ENCODE measurements at places on chromosomes 3 and 15.

GRCh38 chr15:47331829-47332393 lies 385.4 kb upstream of the SEMA6D start:
- DNase-seq: no peak

- no peak for DNase-seq
Observed at GRCh38 chr3:9754678-9755077, 4.9 kb downstream of the OGG1 start.

GRCh38 chr3:126704494-126705214 lies 614 bp downstream of the CHCHD6 start:
- DNase-seq: no peak

DNA sequence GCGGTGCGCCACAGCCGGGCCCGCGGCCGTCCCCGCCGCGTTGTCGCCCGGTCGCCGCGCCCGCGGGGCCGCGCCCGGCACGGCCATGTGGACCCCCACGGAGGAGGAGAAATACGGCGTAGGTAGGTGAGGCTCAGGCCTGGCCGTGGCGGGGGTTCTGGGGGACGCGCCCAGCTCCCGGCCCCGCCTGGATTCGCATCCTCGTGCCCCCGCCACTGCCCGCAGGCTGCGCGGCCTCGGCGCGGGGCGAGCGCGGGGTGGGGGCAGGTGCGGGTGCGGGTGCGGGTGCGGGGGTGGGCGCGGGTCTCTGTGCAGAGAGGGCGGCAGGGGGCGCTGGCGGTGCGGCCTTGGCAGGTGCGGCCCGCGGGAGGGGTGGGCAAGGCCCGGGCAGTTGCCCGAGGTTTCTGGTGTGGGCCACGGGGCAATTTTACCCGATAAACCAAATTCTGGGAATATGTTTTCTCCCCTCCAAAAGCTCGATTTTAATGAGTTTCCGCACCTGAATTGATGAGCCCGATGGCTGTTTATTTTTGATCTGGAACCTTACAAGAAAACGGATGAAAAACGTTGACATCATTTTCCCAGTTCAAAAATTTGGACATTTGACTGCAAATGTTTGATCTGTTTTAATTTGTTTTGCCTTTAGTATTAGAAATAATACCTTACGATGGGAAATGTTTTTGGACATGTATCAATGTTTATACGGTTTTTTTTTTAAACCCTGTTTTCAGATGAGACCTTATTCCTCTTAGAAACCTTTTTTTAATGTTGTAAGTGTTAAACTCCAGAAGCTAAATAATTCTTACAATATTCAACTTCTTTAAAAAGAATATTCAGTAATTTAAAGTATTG lies 678 bp downstream of the DOCK3 start:
- no peak for DNase-seq

- no peak for DNase-seq
Observed at GRCh38 chr3:56003129-56003528, 465.1 kb downstream of the ERC2 start.

- DNase-seq: no peak
Observed at GRCh38 chr3:137332297-137332696, 374.5 kb downstream of the IL20RB start.

DNA sequence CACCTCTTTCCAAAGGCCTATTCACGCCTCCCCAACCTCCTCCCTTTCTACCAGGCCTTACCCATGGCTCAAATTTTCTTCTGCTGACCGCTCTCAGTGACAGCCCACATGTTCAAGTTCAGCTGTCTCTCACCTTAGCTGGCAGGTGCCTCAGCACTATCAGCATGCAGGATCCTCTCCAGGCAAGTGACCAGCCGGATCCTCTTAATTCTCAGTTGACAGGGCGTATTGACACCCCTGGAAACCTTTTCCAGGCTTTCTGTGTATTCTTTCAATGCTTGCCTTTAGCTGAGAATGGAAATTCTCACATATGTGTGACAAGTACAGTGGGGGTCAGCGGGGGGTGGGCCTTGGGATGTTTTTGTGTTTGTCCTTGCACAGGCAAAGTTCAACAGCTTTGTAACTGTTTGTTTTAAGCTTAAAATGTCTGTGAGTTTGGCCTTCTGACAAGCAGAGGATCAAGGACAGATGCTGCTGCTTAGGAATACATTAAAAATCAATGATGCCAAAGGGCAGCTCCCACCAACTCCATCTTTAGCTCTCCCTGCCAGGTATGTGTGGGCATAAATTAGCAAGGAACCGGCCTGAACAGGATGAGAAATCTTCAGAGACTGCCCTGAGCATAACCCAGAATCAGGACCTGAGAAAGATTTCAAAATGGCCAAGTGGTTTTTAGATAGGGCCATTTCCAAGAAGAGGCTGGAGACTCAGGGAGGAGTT lies 17.4 kb upstream of the BDH1 start:
- DNase-seq: no peak

DNA sequence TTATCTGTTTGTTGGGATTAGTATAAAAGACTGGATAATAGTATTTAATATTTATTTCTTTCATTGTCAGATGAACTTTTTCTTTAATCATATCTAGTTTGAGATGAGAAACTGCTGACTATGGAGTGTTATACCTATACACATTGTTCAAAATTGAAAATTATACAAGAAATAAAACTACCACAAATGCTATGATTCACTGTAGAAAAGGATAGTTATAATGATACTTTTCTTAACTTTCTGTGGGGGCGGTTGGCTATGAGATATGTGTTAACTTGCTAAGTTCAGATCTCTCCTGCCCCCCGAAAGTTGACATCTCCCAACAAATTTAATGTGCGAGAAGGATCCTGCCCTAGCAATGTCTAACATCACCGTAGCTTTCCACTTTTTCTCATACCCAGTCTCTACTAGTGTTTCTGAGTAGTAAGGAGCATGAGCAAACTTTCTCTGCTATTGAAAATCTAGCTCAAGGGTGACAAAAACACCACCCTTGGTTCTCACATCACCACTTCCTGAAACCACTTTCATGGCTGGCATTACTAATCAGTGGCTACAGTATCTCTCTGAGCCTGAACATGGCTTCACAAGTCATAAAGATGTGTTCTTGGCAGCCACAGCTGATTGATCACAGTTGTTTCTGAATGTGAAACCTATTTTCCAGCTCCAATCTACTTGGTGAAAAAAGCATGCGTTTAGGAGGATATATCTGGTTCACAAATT lies 15.8 kb upstream of the SAMMSON start:
- no peak for DNase-seq

DNA sequence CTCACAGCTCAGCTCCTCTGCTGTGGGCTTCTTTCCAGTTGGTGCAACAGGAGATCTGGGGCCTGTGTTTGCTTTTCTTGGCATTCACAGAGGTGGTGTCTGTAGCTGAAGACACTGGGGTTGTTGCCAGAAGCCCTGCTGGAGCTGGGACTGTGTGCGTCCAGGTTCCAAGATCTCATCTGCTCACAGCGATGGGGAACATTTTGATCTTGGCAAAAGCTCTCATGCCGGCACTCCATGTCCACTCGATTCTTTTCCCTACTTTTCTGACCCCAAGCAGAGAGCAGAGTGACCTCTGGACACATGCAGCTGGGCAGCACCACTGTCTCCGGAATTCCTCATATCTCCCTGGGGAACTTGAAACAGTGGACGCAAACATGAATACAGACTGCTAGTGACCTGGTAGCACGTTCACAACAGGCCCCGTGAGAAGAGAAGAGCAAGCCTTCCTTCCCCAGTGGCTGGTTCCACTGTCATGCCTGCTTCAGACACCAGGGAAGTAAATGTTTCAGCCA lies 36.1 kb upstream of the MECOM start:
- peak; percentile 24 for DNase-seq

DNA sequence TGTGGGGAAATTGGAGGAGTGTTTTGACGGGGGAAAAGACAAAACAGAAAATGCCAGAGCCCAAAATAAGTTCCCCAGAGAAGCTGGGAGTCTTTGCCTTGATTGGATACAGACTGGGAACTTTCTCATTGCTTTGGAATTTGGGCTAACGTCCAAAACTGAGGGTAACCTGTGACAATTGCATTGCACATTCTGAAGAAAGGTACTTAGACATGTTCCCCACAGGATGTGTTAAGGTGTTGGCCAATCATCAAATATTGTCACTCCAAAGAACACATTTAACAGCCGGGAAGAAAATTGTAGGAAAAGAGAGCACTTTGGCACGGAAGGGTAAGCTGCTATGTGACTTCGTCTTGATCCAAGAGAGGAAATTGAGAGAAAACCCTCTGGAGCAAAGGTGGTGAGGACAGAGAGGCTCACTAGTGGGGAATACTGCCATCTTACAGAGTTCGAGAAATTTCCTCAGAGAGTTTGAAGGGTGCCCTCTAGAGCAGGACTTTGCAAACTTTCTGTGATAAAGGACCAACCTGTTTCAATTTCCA lies 619.5 kb upstream of the TBL1XR1 start:
- no peak for DNase-seq

- no peak for DNase-seq
Observed at GRCh38 chr15:56341201-56341600, 24.0 kb upstream of the TEX9 start.

- DNase-seq: peak; percentile 34
Observed at GRCh38 chr15:33022629-33023028, 171.9 kb downstream of the FMN1 start.

DNA sequence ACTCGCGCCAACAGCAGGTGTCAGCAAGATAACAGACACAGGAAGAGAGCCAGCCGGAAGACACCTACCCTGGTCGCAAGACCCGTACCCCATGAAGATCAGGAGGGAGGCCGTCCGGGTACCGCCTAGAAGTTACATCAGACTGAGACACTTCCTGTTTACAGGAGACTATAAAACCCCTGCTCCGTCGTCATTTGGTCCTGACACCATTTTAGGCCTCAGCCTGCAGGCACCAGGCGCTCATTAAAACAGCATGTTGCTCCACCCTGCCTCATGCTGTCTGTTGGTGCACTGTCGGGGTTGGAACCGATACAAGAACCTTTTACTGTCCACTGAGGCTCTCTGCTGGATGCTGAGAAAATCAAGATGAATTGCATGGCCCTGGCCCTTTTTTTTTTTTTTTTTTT lies 15.6 kb upstream of the PRTG start:
- no peak for DNase-seq

GRCh38 chr3:17442332-17443049 lies 299.9 kb downstream of the TBC1D5 start:
- no peak for DNase-seq

GRCh38 chr15:91225741-91226140 lies 125.7 kb downstream of the SV2B start:
- DNase-seq: no peak

GRCh38 chr3:139894643-139894989 lies 40.4 kb upstream of the CLSTN2 start:
- no peak for DNase-seq

All from pancreas (tissue), 10 donors.